ENCODE measurements at places on chromosomes 4 and X.
A peak's percentile ranks its signal among the peaks of the same experiment; 100 is the strongest.

- DNase-seq, result no peak
Measured at GRCh38 chr4:161280929-161281328, 882.9 kb downstream of the FSTL5 start.

DNA sequence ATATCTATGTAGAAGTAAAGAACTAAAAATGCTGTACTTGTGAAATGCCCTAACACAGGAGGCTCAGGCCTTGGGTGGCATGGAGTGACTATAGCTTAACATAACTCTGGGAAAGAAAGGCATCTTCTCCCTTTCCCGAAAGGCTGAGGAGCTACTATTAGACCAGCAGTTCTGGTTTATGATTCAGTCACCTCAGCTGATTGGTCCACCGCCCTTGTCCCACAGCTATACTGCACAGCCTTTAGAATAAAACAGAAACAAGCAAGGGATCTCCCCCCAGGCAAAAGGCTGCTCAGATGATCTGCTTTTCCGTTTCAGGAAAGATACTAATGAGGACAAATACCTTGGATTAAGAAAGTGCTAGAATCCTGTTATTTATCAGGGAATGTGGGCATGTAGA lies 171.3 kb downstream of the SNCA start:
- no peak for DNase-seq

GRCh38 chrX:112820364-112821268 lies 20.0 kb downstream of the AMOT start:
- peak; percentile 40 for DNase-seq

- no peak for DNase-seq
Measured at GRCh38 chrX:72141372-72142004, 9.8 kb upstream of the RTL5 start.

DNA sequence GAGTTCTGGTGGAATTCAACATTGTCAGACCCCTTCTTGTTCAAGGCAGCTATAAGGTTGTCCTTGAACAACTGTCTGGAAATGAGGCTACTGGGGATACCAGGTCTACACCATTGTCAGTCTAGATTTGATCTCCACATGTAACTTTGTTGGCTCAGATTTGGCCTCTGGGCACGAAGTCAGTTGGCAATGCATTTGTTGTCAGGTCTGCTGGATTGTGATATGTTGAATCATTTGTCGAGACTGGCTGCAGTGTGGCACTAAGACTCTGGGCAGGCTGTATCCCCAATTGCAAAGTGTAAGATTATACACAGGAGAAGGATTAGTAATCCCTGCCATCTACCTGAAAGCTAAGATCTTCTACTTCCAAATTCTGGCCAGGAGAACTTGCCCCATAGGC lies 26.5 kb downstream of the ZNF81 start:
- no peak for DNase-seq

- DNase-seq, result no peak
Measured at GRCh38 chrX:14738643-14739042, 134.2 kb downstream of the FANCB start.

- DNase-seq, result no peak
Measured at GRCh38 chr4:181108237-181108636, 1135.0 kb upstream of the TENM3 start.

GRCh38 chr4:75598390-75598789 lies 31.9 kb downstream of the CDKL2 start:
- DNase-seq, result no peak

GRCh38 chr4:145289403-145290076 lies 109.2 kb upstream of the OTUD4 start:
- DNase-seq, result no peak

- no peak for DNase-seq
Measured at GRCh38 chr4:33262824-33263223, 2542.7 kb downstream of the PCDH7 start.

GRCh38 chr4:766152-766515 lies 59.8 kb downstream of the CPLX1 start:
- no peak for DNase-seq

DNA sequence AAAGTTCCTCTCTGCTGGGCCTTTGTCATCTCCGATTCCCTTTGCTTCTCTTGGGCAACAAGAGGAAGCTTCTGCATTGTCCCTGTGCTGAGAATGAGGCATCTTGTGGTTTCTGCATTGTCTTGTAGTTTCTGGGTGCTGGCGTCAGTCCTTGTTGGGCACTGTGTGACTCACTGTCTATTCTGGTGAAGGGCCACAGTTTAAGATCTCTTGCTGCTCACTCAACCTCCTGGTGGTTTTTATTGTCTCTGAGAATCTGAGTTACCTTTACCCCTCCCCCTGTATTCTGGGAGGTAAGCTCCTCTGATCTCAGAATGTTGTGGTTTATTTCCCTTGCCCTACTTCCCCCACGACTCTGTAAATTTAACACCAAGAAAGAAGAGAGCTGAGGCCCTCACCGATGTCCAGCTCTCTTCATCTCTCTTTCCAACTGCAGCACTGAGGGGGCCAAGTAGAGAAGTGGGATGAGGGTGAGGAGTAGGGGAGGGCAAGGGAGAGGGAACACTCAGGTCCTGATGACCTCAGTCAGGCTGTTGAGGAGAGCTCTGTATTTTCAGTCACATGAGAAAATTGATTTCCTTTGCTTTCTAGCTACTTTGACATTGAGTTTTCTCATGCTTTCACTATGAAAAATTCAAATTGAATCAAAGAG lies 441.6 kb upstream of the PITX2 start:
- DNase-seq, result no peak

DNA sequence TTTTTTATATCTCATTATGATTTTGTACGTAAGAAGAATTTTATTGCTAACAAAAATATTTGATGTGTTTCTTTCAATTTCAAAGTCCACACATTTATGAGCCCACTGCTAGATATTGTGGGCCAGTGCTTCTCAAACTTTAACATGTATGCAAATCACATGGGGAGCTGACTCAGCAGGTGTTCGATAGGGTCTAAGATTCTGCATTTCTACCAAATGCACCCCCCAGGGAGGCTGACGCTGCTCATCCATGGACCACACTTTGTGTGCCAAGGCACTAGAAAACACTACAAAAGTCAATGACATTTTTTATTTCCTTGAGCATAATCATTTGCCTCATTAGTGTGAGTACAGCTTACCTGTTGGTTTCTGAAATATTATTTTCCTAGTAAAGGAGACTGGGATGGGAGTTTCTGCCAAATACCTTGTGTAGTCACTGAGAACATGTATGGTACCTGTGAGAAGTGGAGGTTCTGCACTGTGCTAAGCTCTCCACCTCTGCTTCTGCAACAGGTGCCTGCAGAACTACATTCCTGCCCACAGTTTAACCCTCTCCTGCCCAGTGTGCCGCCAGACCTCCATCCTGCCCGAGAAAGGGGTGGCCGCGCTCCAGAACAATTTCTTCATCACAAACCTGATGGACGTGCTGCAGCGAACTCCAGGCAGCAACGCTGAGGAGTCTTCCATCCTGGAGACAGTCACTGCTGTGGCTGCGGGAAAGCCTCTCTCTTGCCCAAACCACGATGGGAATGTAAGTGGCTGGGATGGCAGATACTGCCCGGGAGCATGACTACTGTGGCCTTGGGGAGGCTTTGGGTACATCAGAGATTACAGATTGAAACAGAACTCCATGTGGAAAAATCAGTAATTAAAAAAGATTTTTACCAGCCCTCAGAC lies 68.9 kb upstream of the MND1 start:
- no peak for DNase-seq

DNA sequence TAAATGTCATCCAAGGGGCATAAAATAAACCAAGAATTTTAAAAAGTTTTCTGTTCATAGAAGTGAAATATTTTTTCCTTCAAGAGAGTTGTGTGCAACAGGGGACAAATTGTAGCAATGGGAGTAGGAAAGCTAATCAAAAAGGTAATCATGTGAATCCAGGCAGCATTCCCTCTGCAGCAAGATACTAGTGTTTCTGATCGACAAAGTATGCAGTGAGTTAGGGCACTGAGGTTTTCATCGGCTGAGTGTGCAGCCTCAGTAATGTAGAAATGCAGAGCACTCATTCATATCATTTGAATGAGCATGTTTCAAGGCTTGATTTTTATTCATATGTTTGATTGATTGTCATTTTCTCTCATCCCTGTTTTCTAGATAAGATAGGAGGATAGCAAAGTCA lies 321.7 kb downstream of the PCDH7 start:
- no peak for DNase-seq

- peak; percentile 84 for DNase-seq
Measured at GRCh38 chr4:53541577-53542206, 49.6 kb downstream of the LNX1 start.

DNA sequence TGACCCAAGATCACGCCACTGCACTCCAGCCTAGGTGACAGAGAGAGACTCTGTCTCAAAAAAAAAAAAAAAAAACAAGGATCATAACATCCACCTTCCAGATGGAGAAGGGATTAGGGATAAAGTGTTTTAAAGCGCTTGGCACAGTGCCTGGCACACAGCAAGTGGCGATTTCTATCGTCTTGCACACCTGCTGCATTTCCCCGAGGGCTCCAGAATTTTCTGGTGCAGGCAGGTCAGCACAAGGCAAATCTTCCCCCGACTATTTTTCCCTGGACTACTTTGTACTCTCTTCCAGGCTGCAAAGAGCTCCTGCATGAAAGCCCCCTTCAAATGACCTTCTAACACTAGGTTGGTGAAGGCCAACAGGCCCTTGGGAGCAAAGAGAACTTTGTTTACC lies 57.3 kb downstream of the APBB2 start:
- DNase-seq, result no peak

GRCh38 chr4:128347175-128347868 lies 59.7 kb upstream of the PGRMC2 start:
- DNase-seq, result no peak

DNA sequence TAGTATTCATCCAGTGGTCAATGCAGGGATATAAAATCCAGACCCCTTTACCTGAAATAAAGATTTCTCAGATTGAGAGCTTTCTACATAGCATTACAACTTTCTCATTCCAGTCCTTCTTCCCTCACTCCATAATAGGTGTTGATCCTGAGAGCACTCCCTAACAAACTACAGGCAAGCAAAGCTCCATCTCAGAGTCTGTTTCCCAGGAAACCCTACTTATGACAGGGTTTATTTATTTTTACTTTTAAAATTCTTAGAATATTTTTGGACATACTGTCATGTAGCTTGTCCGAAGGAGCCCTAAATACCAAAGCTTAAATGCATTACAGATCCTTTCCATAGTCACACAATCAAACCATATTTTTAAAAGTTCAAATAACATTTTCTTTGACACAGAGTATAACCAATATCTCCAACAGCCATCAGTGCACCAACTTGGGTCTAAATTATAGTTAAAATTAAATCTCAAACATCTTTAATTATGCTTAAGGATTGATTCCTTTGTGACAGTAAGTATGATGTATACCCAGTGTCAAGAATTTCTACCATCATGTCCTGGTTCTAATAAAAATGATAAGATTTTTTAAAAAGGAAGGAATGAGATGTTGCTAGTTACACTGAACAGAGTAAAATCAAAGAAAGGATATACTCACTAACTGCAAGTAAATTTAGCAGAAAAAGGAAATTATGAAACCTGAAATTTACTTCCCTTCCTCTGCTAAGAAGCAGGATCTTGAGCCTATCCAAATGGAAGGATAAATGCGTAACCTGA lies 580.4 kb upstream of the ADGRL3 start:
- no peak for DNase-seq

DNA sequence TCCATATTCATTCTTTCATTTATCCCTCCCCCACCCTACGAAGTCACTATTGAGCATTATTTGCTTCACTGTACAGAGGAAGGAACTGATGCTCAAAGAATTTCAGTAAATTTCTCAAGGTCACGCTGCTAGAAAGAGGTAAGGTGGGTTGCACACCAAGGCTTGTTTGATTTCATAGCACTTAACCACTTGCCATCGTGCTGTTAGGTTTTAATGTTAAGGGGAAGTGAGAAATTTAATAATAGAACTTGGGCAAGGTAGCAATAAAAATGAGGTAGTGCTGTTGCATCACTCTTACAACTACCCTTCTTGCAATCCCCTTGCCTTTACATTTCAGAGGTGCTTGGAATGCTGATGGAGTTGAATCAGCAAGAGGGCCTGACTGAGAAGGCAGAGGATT lies 343.1 kb downstream of the MID1IP1 start:
- DNase-seq, result no peak

DNA sequence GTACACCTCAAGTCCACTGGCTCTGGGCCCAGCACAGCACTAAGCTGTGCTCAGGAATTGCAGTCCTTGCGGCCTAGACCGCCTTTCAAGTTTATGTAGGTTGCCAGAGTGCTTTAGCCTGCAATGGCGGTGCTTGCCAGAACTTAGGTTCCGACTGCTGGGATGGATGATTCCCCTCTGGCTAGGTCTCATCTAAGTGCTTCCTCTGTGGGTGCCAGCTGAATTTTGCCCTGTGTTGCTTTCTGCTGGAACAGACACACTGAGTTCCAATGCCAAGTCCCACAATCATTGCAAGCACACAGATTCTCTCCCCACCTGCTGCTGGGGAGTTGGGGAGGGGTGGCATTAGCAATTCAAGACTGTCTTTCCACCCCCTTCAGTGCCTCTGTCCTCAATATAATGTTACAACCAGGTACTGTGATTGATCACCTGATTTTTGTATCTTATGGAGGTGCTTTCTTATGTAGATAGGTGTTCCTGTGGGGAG lies 129.5 kb downstream of the GRID2 start:
- DNase-seq, result no peak

Measured in NCI-H1417 treated with DMSO at 0.1 percent for 48 hours (cell line).